ENCODE measurements at places on chromosomes 4 and X.

GRCh38 chrX:48694776-48695533 lies 1.6 kb upstream of the SUV39H1 start:
- no peak for DNase-seq

- peak; percentile 54 for DNase-seq
Measured at GRCh38 chr4:17347445-17347844, 164.4 kb downstream of the QDPR start.

- DNase-seq, result peak; percentile 35
Measured at GRCh38 chr4:87824352-87824751, 8.4 kb upstream of the MEPE start.

- no peak for DNase-seq
Measured at GRCh38 chrX:9431281-9431680, 33.6 kb upstream of the TBL1X start.

DNA sequence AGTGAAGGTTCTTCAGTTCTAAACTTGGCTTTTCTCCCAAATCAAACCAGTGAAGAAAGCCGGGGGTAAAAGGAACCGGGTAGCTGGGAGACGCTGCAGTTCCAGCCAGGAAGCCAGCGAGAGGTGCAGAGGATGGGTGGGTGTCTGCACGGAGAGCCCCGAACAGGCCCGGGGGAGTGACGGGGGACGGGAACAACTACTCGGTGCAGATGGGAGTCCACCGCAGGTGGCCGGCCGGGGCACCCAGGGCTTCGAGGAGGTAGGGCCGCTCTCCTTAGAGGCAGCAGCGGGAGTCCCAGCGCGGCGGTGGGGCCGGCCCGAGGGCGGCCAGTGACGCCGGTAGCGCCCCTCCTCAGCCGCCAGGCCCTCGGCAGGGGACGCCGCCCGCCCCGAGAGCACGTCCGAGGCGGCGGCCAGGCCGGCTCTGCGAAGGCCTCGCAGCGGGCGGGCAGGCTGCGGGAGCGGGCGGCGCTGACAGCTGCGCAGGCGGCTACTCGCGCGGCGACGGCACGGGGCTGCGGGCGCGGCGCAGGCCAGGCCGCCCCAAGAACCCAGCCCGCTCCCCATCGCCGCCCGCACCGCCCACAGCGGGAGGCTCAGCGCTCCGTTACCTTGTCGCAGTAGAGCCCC lies 449 bp downstream of the FBXL5 start:
- peak; percentile 32 for DNase-seq

DNA sequence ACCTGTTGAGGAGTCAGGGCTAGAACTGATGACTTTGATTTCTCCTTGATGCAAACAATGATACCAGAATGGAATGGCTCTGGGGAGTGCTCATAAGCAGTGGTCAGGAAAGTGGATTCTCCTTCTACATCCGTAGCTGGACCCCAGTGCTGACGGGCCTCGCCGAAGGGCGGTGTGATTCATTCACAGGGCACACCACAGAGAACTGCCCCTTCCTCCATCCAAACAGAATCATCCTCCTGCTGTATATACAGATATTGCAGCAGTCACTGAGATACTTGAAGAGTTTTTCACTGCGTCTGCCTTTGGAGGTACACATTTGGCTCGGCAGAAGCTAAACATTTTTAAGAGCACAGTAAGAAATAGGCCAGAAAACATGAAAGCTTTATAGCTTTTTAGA lies 7.3 kb upstream of the DCTD start:
- no peak for DNase-seq

DNA sequence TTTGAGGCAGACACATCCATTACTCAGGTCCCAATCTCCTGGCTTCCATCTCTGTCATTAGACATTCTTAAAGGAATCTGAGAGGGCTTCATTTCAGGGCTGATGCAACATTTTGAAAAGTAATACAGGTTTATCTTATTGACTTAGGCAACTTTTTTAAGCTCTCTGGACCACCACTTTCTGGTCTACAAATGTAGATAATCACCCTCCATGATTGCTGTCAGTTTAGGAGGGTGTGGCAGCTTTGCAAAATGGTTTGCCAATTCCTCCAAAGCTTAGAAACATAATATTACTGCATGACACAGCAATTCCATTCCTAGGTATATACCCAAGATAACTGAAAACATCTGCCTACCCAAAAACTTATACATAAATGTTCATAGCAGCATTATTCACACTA lies 77.6 kb downstream of the ARHGAP6 start:
- no peak for DNase-seq

- DNase-seq, result no peak
Measured at GRCh38 chr4:123234955-123235354, 161.6 kb upstream of the SPRY1 start.

DNA sequence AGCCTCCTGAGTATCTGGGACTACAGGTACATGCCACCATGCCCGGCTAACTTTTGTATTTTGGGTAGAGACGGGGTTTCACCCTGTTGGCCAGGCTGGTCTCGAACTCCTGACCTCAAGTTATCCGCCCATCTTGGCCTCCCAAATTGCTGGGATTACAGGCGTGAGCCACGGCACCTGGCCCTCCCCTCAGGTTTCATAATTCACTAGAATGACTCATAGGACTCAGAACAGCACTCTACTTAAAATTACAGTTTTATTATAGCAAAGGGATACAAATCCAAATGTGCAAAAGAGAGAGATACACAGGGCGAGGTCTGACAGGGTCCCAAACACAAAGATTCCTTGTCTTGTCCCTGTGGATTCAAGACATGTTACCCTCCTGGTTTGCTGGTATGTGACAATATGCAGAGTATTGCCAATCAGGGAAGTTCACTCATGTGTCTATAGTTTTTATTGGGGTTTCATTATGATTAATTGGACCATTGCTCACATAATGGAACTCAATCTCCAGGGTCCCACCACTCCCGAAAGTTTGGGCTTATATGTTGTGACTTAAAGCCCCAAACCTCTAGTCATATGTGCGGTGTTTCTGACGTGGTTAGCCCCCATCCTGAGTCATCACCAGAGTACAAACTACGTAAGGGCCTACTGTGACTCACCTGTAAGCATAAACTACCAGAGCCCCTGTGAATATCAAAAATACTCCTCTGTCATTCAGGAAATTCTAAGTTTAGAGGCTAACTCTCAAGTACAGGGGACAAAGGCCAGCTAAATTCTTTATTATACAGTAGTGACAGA lies 5.2 kb downstream of the YIPF6 start:
- DNase-seq, result peak; percentile 92

GRCh38 chr4:2981256-2981819 lies 18.0 kb downstream of the GRK4 start:
- no peak for DNase-seq

- DNase-seq, result no peak
Measured at GRCh38 chr4:59960143-59960542, 1240.0 kb upstream of the ADGRL3 start.

DNA sequence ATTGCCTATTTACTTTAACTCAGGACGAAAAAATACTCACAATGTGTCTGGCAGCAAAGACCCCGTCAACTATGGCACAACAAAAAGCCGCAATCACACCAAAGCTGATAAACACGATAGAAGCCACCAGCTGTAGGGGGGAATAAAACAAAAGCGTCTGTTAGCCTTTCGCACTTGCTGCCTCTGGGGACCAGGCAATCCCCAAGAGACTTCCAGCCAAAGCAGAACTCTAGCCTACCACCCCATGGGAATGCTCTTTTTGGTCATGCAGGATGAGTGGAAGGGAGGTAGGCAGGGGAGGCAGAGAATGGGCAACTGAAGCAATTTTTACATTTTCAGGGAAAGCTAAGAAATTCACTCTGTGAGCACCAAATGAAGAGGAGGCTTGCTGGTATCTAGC lies 20.1 kb downstream of the TMEM255A start:
- DNase-seq, result no peak

- DNase-seq, result no peak
Measured at GRCh38 chr4:138759554-138759902, 256.1 kb upstream of the NOCT start.

GRCh38 chrX:2629316-2630007 lies 61.6 kb upstream of the CD99 start:
- no peak for DNase-seq

GRCh38 chrX:99933865-99934264 lies 476.2 kb downstream of the PCDH19 start:
- no peak for DNase-seq

- no peak for DNase-seq
Measured at GRCh38 chr4:38686682-38687081, 22.7 kb downstream of the KLF3 start.

GRCh38 chr4:23269566-23269965 lies 576.8 kb downstream of the GBA3 start:
- DNase-seq, result peak; percentile 0

DNA sequence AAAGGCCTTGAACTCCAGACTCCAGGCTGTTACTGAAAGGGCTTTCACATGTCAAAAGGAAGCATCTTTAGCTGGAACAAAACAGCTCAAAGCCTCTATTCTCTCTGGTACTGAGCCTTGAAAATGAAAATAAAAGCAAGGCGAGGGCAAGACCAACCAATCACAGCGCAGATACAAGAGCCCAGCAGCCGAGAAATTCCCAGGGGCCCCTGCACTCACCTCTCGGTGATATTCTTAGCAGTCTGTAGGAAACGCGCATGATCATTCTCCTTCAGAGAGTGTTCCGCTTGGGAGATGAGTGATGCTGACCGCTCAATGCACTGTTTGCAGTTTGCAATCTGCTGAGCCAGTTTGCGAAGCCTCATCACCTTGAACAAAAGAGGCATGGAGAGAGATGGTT lies 138.1 kb downstream of the MID1 start:
- no peak for DNase-seq

DNA sequence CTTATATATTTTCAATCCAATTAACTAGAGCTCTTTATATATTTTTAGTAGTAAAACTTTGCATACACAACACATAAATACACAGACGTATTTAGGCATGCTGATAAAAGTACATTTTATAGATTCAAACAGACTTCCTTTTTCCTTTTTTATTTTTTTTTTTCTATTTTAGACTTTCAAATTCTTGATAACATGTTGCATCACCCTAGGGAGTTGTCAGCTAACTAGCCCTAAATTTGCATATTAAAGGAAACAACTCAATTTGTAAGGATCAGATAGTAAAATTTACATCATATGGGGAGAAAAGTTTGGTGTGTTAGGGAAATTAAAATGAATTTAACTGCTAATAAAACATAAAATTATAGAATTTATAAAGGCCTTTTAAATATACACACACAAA lies 47.4 kb upstream of the APOOL start:
- no peak for DNase-seq

DNA sequence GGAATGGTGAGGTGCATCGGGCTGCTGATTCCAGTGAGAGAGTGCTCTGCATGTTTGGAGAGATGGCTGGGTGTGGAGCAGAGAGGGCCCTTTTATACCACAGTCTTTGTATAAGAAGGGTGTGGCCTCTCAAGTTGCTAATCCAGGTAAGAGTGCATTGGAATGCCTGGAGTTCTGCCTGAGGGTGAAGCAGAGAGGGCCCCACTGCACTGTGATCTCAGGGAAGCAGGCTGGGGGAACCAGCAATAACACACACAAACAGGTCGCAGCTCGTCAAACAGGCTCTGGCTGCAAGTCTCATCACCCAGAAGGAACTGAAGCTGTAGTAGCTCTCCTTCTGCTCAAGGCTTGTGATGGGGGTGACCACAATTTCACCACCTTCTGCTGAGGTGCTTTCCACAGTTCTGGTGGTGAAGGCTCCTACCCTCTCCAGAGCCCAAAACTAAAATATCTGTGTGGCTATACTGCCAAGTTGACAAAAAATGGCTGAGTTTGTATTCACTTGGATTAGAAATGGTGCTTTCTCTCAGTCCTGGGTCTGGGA lies 687.4 kb upstream of the HS3ST1 start:
- no peak for DNase-seq

DNA sequence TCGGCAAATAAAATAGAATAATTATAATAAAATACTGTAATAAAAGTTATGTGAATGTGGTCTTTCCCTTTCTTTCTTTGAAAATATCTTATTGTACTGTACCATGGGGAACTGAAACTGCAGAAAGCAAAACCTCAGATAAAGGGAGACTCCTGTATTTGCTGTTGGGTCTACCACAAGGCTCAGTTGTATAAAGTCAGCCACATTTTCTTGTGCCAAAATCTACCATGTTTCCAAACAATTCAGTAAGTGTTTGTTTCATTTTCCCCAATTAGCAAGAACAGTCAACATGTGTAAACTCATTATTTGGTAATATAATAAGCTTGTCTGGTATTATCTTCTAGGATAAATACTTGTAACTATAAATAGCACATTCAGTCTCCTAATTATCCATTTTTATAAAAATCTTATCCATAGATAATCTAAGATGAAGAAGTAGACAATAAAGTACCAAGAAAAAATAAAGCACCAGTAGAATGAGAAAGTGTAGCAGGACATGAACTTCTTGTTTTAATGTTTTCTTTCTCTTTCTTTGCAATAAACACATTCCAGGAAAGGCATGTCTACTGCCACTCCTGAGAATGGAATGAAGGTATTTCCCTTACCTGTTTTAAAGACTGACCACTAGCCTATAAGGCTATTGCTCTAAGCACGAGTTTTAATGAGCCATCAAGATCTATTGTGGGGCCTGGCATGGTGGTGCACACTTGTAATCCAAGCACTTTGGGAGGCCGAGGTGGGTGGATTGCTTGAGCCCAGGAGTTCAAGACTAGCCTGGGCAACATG lies 15.0 kb upstream of the OTUD4 start:
- DNase-seq, result no peak

DNA sequence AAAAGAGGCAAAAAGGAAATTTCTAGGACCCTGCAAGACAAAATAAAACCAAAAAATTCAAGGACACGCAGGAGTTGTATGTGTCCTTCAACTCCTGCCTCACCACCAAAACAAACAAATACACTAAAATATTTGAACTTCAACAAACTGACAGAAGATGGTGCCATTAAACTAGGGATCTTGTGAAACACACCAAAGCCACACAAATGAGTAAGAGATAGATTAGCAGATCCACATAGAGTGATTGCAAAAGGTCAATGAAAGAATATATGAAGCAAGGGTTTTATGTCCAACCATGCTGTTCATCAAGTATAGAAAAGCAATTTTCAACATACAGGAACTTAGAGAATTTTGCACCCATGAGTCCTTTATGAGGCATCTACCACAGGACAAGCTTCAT lies 40.1 kb upstream of the SCML1 start:
- DNase-seq, result peak; percentile 42

- DNase-seq, result no peak
Measured at GRCh38 chr4:183499389-183499788, 5.5 kb upstream of the ING2 start.

- DNase-seq, result peak; percentile 96
Measured at GRCh38 chr4:142817442-142817841, 28.7 kb downstream of the INPP4B start.

DNA sequence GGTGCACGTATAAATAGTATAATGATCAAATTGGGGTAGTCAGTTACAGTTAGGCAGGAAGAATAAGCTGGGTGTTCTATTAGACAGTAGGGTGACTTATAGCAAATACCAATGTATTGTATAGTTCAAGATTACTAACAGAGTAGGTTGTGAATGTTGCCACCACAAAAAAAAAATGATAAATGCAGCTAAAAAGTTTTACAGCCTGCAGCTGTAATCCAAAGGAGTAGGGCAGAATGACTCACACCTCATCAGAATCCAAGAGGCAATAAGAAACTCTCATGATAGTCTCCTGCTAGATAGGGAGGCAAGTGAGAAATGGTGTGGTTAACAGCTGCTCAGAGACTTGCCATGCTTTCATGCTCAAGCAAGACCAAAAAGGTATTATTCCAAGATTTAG lies 19.6 kb upstream of the TCEAL4 start:
- DNase-seq, result peak; percentile 70
